ENCODE measurements at places on chromosomes 4 and X.

DNA sequence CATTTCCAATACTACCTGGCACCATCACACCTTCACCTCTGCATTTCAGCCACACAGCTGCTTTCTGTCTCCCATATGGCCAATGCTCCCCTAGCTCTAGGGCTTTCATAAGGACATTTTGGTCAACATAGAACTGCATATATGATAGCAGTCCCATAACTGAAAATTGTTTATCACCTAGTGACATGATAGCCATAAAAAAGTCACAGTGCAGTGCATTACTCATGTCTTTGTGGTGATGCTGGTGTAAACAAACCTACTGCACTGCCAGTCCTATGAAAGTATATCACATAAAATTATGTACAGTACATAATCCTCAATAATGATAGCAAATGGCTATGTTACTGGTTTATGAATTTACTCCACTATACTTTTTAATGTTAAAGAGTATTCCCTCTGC, 221.0 kb downstream of the NAF1 start:
- DNase-seq, result no peak

DNA sequence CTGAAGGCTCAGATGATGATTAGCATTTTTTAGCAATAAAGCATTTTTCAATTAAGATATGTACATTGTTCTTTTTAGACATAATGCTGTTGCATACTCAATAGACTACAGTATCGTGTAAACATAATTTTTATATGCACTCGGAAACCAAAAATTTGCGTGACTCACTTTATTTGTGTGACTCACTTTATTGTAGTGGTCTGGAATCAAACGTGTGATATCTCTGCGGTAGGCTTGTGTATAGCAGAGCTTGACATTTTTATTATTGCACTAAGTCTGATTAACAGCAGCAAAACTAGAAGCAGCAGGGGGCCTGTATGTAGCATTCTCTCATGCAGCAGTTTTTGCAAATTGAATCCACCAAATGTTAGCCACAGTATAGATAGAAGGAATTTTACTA, 119.1 kb upstream of the PRDX4 start:
- DNase-seq, result no peak

DNA sequence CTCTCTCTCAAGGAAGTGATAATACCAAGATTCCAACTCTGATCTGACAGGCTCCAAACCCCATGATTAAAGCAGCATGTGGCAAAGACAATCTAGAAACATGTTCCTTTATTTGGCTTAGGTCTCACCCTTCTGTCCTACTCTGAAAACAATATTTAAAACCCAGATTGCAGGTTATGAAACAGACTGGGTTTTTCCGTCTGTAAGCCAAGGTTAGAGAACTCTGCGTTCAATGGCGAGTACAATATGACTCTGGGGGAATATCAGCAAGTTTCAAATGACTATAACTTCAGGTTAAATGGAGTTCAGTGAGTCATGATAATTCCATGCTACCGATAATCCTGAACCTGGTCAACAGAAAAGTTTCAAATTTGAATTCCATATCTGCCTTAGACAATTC, 50.8 kb downstream of the ANAPC10 start:
- DNase-seq, result no peak

- DNase-seq, result no peak
Measured at GRCh38 chr4:28391877-28392276, 1531.2 kb downstream of the STIM2 start.

DNA sequence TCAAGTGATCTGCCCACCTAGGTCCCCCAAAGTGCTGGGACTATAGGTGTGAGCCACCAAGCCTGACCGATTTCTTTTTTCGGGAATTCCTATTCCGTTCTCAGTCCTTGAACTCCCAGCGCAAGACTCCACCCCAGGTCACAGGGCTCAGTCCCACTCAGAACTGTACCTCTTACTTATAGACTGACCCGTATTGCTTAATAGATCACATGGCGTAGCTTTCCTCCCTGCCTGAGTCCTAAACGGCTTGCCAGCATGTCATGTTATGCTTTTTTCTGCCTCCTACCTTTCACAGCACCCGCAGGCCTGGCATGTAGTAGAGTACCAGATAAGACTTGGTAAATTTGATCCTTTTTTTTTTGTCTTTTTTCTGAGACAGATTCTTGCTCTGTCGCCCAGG, 22.4 kb downstream of the SAT1 start:
- no peak for DNase-seq

DNA sequence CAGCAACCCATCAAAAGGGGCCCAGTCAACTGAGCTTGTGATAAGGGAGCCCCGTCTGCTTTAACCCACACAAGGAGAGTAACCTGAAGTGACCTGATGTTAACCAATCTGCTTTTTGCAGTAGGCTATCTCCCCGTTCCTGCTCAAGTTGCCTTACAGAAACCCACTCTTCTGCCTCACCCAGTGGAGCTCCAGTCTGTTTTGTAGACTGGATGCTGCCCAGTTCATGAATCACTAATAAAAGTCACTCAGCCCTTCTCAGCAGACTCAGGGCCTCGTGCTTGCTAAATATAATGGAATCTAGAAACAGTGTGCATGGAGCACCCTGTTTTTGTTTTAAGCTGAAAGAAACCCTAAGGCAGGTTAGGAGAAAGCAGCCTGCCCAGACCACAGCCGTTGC, 312.3 kb downstream of the FBXW7 start:
- DNase-seq, result no peak

DNA sequence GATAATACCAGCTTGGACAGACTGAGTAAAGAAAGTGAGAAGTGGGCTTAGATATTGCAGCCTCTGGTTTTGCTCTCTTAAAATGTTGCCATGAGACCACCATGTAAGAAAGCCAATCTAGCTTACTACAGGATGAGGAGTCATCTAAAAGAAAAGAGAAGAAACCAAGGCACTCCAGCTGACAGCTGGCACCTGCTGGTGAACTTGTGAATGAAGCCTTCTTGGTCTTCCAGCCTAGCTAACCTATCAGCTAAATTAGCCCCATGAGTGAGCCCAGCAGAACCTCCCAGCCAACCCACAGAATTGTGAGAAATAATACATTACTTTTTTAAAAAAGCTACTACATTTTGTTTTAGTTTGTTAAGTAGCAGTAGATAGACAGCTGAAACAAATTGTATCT, 154.5 kb upstream of the QRFPR start:
- DNase-seq, result no peak

- DNase-seq, result no peak
Measured at GRCh38 chr4:123649645-123650391, 253.2 kb downstream of the SPRY1 start.

DNA sequence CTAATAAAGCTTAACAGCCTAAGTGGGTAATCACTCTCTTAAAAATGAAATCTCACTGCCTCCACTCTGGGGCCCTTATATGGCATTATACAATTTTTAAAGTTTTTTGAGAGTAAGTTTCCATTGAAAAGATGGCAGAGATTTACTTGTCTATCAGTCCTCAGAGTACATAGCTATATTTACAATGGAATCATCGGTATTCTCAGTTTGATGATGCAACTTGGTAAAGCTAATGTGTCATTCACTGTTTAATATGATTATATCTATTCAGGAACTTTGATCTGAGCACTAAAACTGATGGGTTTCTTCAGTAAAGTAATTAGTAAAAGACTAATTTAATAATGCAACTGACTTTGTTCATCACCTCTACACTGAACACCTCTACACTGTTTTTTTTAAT, 51.6 kb downstream of the CT47B1 start:
- no peak for DNase-seq

- no peak for DNase-seq
Measured at GRCh38 chr4:88318751-88319350, 34.5 kb upstream of the PPM1K start.

GRCh38 chr4:32199639-32200038, 1479.5 kb downstream of the PCDH7 start:
- DNase-seq, result no peak

GRCh38 chr4:181488926-181489325, 754.3 kb upstream of the TENM3 start:
- DNase-seq, result no peak

DNA sequence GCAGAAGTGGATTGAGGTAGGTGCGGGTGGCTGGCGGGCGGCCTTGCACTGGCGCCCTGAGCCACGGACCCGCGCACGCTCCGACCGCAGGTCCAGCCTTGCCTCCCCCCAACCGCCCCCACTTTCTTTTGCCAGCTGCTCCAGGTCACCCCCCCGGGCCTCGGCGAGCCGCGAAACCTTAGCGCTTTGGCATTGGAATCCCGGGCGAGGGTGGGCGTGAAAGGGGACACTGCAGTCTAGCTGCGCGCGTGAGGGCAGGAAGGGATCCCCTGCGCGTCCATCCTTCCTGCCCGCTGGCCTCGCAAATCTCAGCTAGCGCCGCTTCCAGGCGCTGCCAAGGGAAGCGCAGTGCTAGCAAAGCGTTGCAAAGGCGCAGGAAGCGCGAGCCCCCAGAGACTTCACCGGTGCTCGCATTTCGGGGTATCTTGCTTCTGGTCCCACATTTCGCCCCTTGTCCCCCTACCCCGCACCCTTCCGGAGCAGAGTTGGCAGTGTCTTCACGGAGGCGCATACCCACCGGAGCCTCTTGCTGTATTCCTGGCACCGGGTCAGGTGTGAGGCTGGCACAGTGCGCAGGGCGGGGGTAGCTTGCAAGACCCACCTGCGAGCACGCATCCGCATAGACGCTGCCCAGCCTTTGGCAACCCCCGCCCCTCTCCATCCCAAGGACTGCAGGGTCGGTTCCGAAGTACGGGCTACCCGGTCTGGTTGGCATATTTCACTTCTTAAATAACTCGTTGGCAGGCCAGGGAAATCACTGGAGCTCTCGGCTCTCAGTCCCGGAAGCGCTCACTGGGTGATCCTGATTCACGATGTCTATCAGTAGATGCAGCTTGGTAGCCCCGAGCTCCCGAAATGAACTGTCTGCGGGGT, 104.4 kb downstream of the UCHL1 start:
- peak; percentile 67 for DNase-seq

- DNase-seq, result no peak
Measured at GRCh38 chr4:124118061-124118460, 594.5 kb downstream of the ANKRD50 start.

GRCh38 chr4:75412746-75413145, 101.5 kb downstream of the RCHY1 start:
- DNase-seq, result no peak

DNA sequence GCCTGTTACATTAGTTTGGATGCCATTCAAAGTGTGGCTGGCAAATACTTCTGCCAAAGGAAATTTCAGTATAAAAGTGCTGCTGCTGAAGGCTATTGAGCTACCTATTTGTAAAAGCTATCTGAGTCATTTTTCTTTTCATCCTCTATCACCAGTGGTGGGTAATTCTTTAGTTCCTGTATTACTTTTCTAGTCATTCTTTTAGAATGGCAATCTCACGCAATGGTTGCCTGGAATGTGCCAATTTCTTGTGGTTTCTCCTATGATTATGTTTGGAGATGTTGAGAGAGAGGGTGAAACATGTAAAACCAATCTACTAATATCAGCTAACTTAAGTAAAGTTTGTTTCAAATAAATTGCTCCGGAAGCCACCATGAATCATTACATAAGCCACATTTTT, 685.0 kb downstream of the RAPGEF2 start:
- DNase-seq, result no peak

DNA sequence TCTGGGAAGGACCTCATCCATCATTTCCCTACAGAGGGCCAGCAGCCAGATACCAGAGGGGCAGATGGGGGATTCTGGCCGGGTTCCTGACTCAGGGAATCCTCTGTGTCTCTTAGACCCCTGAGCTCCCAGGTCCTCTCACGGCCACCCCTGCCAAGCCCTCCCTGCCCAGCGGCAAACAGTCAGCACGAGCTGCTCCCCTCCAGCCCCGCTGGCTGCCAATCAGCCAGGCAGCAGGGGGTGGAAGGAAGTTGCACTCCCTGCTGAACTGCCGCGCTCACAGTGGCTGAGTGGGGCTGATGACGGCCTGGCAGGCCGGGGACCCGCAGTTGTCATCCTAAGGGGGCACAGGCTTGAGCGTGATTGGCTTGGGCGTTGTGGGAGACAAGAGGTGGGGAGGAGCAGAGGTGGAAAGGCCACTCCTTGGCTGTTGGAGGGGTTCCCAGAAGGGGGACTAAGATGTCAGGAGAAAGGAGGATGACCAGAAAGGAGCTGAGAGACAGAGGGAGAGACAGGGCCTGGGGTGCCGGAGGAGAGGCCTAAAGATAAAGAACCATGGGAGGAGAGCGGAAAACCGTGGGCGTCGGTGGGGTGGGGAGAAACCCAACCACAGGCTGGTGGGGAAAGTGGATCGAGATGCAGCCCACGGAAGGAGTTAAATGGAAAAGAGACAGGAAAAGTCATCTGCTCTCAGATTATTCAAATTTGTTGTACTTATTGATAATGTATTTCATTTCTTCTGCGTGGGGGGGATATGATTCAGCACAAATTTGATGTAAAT, 4.4 kb upstream of the CCDC149 start:
- no peak for DNase-seq

DNA sequence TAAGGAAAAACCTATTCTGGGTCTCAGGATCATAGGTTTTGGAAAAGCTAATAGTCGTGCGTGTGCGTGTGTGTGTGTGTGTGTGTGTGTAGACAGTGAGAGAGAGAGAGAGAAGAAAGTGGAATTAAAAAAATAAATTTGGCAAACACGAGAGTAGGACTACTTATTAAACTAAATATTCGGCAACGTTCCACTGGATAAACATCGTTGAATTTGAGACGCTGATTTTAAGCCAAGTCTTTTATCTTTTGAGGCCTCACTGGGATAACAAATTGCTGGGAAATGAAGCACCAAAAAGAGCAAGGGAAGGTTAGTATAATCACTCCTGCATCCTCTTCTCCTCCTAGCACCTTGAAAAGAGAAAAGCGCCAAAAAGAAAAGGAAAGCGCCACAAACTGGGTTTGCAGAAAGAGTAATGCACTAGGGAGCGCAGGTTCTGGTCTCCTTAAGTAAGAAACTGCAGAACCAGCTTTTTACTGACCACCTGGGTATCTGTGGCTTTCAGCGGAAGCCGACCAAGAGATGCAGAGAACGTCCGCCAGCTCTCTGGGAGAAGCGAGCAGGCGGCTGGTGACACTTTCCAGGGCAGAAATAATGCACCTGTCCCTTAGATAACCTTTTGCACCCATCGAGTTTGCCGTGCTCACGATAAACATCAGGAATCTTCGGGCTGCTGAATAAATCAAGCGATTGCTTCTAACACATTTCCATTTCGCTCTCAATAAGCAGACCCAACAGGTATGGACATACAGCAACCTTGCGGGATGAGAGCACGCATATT, 3.4 kb downstream of the ATOH1 start:
- no peak for DNase-seq

DNA sequence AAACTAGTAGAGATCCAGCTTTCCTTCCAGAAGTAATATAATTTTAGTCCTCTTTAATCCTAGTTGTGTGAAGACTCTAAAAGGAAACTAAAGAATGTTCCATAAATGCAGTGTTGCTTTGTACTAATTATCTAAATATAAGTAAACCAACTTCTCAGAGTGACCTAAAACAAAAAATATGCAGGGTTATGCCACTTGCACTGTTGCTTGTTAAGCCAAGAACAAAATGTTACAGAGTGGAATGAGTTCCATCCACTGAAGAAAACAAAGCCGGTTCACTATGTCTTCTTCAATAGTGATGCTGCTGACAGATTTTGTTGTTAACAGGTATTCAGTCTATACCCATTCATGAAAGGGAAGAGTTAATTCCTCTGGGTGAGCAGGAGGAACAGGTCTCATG, 252.0 kb upstream of the DIAPH2 start:
- no peak for DNase-seq

GRCh38 chrX:87236830-87237440, 280.7 kb upstream of the KLHL4 start:
- peak; percentile 0 for DNase-seq
